ENCODE measurements at places on chromosomes 3 and 15.
A peak's percentile ranks its signal among the peaks of the same experiment; 100 is the strongest.

DNA sequence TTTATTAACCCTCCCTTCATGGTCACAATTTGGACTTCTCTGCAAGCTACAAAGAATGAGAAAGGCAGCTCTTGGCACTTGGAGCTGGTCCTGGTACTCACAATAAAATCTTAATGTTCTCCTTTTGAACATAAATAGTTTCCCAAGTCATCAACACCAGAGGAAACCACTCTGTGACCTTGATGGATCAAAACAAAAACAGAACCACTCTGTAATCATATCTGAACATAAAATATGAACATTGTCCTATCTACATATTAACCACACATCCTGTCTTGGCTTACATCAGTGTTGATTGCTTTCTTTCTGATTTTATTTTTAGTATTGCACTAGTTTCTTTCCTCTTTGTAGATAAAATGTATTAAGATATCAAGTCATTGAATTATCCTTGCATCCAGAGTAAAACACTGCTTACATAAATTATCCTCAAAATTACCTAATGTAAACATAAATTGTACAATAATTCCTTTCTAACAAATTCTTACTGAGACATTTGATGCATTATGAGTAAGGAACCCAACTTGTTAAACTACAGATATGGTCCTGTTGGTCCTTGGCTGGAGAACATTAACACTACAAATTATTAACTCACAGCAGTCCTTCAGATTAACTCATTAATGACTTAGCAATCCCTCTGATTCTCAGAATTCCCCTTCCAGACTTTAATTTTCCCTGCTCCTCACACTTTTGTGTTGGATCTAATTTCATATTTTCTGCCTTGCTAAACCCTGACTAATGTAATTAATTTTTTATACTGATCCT lies 860.5 kb downstream of the DIPK2A start:
- no peak for DNase-seq

GRCh38 chr3:176286476-176287085 lies 910.7 kb downstream of the TBL1XR1 start:
- DNase-seq: no peak

DNA sequence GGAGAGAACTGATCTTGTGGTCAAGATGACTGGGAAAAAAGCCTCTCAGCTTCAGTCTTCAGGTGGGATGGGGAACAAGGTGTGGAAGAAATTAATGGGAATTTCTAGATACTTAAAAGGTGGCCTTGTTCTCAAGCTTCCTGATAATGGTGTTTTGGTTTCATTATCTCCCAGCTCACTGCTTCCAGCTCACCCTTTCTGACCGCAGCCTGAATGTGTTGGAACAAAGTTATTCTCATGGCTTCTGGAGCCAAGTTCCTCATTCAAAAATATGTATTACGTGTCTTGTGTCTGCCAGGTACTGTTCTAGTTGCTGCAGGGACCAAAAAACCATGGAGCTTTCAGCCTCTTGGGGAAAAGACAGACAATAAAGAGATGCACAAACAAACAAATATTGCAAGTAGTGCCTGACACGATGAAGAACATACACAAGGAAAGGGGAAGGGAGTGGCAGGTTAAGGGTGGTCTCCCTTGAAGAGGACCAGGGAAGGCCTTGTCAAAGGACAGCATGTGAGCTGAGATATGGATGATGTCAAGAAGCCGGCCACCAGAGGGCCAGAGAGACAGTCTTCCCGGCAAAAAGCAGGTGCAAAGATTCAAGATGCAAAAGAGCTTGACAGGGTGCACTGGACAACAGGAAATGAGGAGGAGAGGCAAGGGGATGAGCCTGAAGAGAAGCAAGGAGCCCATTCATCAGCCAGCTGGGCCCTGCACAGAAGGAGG lies 35.5 kb downstream of the ARRDC4 start:
- DNase-seq: no peak

- no peak for DNase-seq
Observed at GRCh38 chr15:91099616-91099994, 452 bp upstream of the SV2B start.

- DNase-seq: no peak
Observed at GRCh38 chr3:88640581-88640980, 466.8 kb upstream of the EPHA3 start.

GRCh38 chr3:192307631-192308030 lies 419.7 kb downstream of the FGF12 start:
- DNase-seq: no peak

DNA sequence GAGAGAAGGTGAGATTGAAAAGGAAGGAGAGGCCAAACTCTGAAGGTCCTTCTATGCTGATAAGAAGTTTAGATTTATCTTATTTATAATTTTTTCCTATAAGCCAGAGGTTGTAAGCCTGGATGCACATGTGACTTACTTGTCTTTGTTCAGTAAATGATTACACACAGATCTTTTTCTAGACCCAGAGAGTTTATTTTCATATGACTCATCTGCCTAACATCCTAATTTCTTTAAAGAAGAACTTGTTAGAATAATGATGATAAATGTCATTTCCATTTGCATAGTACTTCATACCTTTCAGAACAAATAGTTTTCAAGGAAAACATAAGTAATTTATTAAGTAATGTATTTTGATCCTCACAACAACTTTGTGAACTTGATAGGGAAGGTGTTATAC lies 434.8 kb upstream of the DPH6 start:
- no peak for DNase-seq

- DNase-seq: no peak
Observed at GRCh38 chr3:67196677-67197076, 198.6 kb downstream of the KBTBD8 start.

GRCh38 chr3:48564022-48564421 lies 441 bp upstream of the UCN2 start:
- peak; percentile 27 for DNase-seq

DNA sequence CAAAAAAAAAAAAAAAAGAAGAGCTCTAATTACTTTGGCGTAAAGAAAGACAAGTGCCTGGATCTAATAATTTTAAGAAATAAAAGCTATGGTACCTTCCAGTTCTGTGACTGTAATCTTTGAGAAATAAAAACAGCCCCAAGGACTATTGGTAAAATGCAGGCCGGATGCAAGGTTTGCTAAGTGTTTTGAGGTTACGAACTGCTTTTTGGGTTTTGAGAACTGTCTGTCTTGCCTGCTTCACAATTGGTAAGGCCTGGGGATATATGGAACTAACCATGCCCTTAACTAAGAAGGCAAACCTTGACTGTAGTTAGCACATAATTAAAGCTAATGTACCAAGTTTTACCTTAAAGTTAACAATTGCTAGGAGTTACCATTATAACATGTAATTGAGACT lies 388.4 kb upstream of the CBLB start:
- no peak for DNase-seq

DNA sequence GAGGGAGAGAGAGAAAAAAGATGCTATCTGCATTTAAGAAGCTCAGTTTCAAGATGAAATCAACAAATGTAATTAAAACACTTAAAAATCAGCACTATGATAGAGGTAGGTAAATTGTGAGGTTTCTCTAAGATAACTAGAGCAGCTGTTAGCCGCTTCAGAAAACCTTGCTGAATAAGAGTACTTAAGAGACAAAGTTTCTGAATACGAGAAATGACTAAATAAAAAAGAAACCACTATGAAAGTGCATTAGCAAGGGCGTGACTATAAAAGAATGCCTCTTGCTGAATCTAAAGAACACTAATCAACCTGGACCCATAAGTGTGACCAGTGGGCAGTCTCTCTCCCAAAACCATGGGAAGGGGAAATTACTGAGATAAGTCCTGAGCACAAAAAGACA lies 41.8 kb downstream of the IQCB1 start:
- DNase-seq: no peak

GRCh38 chr15:52008698-52009434 lies 10.2 kb upstream of the MAPK6 start:
- DNase-seq: no peak

DNA sequence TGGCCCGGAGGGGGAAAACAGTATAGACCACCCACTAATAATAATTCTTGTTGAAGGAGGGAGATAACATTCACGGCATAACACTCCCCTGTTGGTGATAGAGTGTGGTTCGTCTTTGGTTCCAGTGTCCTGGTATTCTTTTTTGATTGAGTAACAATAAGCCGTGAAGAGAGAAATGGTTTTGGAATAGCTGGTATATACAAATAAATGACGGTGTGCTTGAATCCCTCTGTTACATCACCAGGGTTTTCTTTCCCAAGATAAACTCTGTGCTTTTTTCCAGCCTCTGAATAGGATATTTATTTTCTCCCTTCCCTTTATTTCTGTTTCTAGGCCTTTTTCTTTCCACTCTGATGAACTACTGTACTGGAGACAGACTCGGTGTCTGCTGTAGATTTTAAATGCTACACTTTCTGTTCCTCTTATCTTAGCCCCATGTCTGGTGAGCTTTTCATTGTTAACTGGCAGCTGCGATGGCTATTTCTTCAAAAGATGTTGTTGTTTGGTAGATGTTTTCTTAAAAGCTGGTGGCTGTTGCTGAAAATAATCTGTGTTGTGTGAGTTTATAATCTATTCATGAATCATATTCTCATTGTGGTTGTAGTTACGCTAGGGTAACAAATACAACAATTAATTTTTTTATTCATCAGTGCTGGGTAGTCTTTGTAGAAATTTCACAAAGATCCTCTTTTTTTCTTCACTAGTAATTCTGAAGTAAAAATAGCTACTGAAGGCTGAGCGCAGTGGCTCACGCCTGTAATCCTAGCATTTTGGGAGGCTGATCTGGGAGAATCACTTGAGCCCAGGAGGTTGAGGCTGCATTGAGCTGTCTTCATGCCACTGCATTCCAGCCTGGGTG lies 15.5 kb upstream of the SCAANT1 start:
- no peak for DNase-seq

DNA sequence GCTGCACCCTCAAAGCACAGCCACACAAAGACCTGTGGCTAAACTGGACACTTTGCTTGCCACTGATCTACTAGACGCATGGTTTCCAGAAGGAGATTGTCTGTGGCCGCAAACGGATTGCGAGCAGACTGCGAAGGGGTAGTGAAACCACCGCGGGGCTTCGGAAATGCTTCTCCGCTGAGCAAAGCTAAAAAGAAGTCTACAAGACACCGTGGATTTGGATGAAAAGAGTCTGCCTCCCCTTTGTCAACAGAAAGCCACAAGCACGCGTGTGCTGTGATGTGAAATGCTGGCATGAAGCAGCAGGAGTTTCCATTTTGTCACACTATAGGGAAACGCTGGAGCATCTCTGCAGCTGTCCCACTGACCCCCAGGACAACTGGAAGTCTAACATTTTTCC lies 63.0 kb downstream of the TMEM44 start:
- DNase-seq: peak; percentile 13

DNA sequence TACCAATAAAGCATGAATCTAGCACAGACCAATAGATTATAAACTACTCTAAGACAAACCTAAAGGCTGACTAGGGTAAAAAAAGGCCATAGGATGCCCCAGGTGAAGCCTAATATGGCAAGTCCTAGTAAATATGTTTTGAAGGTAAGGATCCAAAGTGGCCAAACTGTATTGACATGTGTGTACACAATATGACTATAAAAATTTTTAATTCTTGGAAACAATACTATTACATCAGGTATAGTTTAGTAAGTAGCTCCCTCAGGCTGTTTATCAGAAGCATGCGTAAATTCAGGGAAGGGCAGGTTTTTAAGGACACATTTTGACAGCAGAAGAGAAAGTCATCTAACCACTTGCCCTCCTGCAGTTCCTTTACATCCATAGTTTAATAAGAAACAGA lies 18.8 kb downstream of the GNB4 start:
- no peak for DNase-seq

GRCh38 chr15:50249704-50250103 lies 15.8 kb downstream of the HDC start:
- no peak for DNase-seq

GRCh38 chr3:4738737-4739274 lies 240.4 kb upstream of the BHLHE40 start:
- no peak for DNase-seq
